DMS79 (cell line): ENCODE measurements at places on chromosomes 3 and 15.

GRCh38 chr3:78116874-78117273 is 1077.0 kb downstream of the ROBO2 start:
- no peak for DNase-seq

GRCh38 chr3:128411574-128412064 is 55.1 kb downstream of the DNAJB8 start:
- no peak for DNase-seq

GRCh38 chr3:36032180-36033047 is 347.9 kb upstream of the STAC start:
- peak; percentile 89 for DNase-seq

GRCh38 chr3:167102071-167102470 is 278.0 kb downstream of the ZBBX start:
- no peak for DNase-seq

GRCh38 chr3:13655061-13655913 is 106.4 kb downstream of the FBLN2 start:
- DNase-seq: no peak

DNA sequence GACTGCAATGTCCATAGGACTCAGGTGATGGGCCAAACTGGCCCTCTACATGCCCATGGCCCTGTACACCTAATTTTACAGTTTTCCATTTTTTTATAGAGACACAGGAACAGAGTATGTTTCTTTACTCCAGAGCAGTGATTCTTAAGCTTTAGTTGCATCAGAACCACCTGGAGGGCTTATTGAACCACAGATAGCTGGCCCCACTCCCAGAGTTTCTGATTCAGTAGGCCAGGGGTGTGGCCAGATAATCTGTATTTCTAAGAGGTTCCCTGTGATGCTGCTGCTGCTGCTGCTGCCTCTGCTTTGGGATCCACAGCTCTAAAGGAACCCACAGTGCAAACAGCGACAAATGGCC is 5.1 kb downstream of the RBP1 start:
- peak; percentile 88 for DNase-seq

DNA sequence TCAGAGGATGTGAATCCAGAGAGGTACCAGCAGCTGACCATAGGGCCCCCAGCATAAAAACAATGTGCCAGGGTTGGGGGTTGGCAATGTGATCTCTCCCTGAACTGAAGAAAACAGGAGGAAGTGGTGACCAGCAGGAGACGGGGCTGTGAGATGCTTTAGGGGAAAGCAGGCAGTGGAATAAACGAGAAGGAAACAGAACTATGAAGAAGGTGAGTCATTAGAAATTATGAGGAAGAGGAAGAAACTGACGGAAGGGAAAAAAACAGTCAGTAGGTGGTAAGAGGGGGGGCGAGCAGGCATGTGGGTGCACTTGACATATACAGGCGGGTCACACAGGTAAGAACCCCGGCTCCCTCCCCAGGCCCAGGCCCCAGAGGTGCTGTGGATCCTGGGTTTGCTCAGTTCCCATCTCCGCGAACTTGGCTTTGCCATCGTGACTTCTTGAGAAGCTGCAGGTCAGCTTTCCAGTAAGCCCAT is 42.2 kb upstream of the B3GNT5 start:
- DNase-seq: no peak

DNA sequence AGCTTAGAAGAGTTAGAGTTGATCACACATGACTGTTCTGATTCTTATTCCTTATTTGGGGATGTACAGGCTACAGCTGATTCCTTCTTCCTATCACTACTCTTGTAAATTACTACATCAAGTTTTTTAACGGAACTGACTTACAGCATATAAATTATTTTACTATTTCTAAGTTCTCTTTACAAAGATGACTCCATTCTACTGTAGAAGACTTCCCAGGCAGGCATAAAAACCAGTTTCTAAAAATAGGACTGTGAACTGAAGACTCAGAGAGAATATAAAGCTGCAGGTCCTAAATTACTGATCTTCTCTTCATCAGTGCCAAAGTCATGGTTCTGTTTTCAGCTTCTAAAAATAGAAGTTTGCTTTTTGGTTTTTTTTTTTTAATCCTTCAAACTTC is 38.9 kb downstream of the ANO10 start:
- no peak for DNase-seq

GRCh38 chr3:108448593-108448992 is 61.8 kb downstream of the MYH15 start:
- no peak for DNase-seq

DNA sequence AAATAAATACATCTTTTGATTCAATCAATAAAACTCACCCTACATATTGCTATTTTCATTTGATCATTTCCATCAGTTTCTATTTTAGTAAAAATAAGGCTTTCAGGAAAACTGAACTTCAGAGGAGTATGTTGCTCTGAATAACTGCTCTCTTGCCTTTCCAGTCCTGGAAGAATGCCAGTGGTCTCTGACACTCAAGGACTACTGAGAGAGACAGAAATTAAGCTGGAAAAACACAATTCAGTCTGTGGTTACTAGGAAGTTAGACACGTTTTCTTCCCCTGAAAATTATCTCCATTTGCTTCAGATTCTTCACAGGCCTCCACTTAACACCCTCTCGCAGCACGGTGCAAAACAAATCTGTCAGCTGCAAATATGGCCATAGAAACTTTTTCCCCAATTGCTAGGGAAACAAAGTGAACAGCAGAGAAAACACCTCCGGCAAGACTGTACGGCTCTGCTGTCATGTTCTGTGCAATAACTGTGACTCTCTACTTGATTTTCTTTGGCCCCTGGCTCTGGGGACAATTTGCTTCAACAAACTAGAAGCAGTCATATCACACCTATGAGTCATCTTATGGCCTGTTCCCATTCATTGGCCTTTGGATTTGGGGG is 353.0 kb downstream of the MAGI1 start:
- DNase-seq: no peak

DNA sequence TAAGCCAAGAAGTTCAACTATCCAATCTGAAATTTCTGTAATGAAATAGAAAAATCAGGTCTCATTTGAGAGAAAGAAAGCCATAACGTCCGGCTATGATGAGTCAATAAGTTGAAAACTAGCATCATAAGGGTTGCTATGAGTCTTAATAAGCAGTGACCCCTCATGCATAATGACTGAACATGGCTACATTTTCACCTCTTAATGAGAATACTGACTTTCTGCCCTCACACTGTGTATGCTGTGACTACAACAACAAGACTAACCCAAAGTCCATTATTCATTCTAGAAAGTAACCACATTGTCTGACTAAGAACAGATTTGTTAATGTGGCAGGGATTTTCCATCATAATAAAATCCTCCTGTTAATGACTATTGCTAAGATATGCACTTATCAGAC is 884.0 kb upstream of the CADM2 start:
- DNase-seq: no peak

- DNase-seq: no peak
Measured at GRCh38 chr3:94811836-94812235, 749.0 kb downstream of the NSUN3 start.

DNA sequence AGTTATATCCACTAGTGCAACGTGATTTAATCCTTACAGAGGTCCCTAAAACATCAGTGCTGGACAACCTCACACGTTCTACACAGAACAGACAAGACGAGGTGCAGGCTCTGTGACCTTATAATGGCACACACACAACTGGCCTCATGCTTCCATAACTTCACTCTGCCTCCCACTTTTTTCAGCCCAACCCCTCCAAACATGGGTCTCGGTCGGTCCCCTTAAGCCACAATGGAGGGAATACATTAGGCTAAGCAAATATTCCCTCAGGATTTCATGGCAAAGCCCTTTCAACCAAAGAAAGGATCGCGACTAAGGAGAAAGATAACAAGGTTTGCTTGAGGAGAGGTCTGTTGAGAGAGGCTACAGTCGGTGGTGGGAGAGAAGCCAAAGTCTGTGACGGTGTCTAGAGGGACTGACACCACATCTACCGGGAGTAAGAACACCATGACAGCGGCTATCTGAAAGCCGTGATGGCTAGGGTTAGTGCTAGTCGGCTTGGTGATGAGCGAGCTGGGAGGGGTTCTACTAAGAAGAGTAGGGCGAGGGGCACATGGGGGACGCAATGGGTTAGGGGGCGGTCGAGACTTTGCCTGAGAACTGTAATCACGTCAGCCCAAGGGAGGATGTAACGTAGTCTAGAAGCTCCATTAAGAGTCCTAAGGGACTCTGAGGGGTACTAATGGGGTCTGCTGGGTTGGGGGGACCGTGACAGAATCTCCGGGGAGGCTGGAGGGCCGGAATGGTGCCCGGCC is 1.0 kb downstream of the MYO9A start:
- no peak for DNase-seq

- DNase-seq: no peak
Measured at GRCh38 chr3:38644016-38644661, 5.3 kb downstream of the SCN5A start.

- no peak for DNase-seq
Measured at GRCh38 chr3:7697548-7697947, 804.1 kb upstream of the LMCD1 start.

GRCh38 chr3:116288485-116288884 is 156.8 kb downstream of the LSAMP start:
- no peak for DNase-seq

DNA sequence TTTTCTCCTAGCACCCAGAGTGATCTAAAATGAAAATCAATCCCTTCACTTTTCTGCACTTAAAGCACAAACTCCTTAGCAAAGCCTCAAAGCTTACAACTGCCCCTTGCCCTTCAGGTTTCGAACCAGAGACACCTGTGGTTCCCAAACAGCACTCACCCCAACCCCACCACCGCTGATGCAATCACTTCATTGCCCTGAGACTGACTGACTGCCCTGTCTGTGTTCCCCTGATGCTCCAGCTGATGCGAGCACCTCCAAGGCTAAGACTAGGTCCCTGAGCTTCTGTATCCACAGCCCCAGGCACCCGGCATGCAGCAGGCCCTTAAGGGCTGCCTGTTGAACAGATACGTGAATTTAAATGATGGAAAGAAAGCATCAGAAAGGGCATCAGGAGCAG is 127.3 kb downstream of the ZNF621 start:
- DNase-seq: no peak

DNA sequence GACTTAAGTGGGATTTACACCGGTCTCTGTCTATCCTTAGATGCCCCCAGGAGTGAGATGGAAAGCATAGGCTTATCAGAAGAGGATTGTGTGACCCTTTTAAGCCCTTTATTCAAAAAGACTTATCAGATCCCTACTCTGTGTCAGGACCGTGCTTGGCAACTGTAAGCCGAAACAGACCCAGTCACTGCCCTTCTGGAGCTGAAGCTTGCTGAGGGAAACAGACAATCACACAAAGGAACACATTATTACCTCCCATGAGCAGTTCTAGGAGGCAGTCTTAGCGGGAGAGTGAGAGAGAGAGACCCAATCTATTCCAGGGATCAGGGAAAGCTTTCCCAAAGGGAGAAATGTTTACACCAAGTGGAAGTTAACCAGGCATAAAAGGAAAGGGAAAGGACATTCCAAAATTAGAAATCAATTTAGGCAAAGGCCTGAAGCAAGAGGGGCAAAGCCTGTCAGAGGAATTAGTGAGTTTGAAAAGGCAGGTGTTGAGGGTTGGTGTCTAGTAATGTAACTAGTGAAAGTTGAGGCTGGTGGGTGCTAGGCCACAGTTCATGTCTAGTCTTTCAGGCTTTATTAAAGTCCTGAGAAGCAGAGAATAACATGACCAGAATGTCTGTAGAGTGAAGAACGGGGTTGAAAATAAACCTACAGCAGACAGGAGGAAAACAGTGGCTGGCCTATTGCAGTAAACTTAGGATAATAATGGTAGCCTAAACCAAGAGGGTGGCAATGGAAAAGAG is 86.7 kb downstream of the THBS1 start:
- no peak for DNase-seq

- no peak for DNase-seq
Measured at GRCh38 chr3:75294124-75294523, 370.0 kb upstream of the FRG2C start.

- no peak for DNase-seq
Measured at GRCh38 chr15:85579957-85580694, 199.7 kb downstream of the AKAP13 start.

GRCh38 chr3:38149708-38150107 is 11.2 kb downstream of the MYD88 start:
- DNase-seq: no peak

- no peak for DNase-seq
Measured at GRCh38 chr3:138629526-138629925, 21.0 kb downstream of the FAIM start.

GRCh38 chr15:64680097-64680496 is 95.3 kb downstream of the RBPMS2 start:
- DNase-seq: no peak

GRCh38 chr3:39150803-39151631 is 2.4 kb downstream of the CSRNP1 start:
- peak; percentile 10 for DNase-seq

DNA sequence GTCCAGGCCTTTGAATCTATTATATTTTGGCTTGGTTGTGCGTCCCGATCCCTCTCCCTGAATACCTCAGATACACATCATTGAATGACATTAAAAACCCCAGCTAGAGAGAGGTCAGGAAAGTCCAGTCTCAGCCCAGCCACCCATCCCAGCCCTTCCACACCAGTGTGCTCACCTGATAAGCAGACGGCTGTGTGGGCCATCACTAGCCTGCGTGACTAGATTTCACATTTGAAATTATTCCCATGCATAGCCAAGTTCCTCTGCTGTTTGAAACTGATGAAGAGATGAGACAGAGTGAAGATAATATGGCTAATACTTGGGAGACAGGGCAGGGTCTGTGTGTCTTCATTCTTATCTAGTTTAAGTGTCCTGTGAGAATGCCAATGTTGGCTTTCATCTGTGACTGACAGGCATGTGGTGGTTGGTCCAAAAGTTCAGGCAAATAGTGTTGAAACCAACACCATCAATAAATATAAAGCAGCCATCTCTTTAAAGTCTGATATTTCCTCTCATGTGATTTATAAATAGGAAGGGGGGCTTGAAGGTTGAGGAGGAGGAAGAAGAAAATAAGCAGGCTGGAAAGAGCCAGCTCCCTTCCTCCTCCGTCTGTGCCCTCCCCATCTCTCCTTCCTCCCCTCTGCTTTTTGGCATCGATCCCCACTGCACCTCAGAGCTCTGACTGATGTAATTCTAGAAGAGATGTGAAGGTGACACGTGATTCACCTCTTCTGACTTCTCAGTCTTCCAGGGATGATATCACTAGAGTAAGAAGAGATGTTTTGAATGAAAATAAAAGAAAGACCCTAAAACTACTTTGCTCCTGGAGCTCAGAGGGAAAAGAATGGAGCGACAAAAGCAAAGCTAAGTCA is 5.1 kb downstream of the FAM43A start:
- peak; percentile 79 for DNase-seq

GRCh38 chr3:21790466-21790865 is 39.5 kb upstream of the ZNF385D start:
- no peak for DNase-seq

GRCh38 chr15:40787344-40787841 is 17.6 kb downstream of the C15orf62 start:
- DNase-seq: peak; percentile 79

GRCh38 chr15:33204087-33204486 is 9.6 kb upstream of the FMN1 start:
- DNase-seq: no peak

DNA sequence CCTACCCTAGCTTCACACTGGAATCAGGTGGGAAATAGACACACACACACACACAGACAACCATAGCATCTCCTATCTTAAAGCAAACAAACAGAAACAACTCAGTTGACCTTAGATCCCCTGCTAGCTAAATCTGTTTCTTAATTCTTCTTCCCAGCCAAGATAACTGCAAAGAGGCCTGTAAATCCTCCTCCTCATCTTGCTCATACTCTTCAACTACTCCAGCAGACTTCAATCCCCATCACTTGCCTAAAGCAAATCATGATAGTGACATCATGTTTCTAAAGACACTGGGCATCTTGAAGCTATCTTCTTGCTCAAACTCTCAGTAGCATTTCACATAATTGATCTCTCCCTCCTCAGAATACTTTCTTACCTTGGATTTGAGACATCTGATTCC is 303.0 kb downstream of the RBMS3 start:
- no peak for DNase-seq
